ENCODE measurements at places on chromosomes 7 and 10.

DNA sequence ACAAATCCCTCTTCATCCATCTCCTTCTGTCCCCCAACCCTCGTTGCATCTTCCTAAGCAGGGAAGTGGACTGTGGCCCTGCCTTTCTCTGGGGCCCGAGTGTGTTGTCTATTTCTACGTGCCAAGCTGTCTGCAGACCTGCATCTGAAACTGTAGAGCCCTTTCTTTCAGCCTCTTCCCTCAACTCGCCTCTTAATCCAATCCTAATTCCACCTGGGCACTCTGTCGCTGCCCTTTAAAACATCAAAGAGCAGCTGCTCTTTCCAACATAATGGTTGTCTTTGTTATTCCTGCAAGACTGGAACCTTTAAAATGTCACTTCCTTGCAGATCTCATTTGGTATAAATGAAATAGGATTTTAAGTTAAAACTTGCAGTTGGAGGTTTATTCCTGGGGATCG is 21.5 kb upstream of the ADAM12 start:
- DNase-seq: no peak

DNA sequence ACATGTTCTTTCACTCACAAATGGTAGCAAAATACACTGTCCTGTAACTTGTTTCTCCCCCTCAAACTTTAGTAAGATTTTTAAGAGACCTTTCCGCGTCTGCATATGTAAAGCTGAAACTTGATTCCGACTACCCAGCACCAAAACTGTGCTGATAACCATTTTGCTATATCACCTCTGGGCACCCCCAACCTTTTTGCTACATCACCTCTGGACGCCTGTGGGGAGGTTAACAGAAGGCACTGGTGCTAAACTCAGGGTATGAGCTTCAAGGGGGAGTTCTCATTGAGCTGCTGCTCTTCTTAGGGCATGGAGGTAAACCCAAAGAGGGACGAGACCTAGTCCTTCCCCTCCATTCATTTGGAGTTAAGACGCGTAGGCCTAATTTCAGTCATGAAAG is 67.6 kb upstream of the NFE2L3 start:
- no peak for DNase-seq

GRCh38 chr10:132463333-132464255 is 66.6 kb downstream of the PWWP2B start:
- peak; percentile 49 for DNase-seq

DNA sequence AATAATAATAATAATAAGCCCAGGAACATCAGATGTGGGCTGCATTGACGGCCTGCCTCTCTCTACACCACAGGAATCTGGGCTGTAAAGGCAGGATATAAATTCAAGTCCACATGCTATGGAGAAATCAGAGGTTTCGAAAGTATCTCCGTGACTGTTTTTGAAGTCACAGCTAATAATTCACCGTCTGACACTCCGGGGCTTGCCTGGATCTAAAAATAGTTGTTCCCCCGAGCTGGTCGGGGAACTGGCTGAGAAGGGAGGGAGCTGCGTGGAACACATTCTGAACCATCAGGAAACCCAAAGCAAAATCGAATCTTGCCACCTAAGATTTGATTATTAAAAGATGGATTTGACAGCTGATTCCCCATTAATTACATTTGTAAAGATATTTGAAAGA is 35.4 kb downstream of the KLF6 start:
- DNase-seq: no peak

All from left hindlimb (tissue), 1 donor.